Activated T-cell treated with anti-CD3 and anti-CD28 coated beads, Interleukin-2, amount 50 U/mL, for 1 hour (primary cell): ENCODE measurements at places on chromosomes 1 and 21.

GRCh38 chr21:39663742-39664492 lies 51.2 kb downstream of the B3GALT5 start:
- no peak for DNase-seq

DNA sequence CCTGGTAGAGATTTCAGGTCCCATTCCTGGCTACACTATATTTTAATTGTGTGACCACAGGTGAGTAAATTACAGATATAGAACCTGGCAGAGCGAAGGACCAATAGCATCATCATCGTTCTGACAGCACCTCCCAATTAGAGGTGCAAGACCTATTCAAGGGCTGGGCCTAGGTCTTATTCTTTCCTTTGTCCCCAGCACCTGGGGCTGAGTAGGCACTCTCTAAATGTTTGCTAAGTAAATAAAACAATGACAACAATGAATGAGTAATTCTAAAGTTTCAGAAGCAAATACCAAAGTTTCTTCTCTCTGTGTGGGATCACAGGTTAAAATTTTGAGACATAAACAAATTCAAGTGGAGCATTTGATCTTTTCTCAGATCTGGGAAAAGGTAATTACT lies 32.7 kb downstream of the BEND5 start:
- DNase-seq = no peak

- DNase-seq = no peak
Measured at GRCh38 chr1:110443451-110443850, 7.5 kb upstream of the PROK1 start.

DNA sequence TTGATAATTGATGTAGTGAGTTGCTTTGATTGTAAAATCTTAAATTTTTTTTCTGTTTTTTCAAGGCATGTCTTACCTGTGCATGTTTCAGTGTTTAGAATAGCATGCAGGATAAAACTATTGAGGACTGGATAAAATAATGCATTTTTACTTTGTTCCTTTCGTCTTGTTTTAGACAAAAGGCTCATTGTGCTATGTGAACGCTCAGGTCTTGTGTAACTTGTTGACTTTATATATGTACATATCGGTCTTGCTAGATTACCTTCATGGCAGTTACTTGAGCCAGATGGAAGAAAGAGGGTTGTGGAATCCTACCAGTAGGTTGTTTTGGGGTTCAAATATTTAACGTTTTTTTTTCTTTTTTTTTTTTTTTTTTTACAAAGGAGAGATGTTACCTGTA lies 7.0 kb downstream of the NFIA start:
- DNase-seq = no peak

DNA sequence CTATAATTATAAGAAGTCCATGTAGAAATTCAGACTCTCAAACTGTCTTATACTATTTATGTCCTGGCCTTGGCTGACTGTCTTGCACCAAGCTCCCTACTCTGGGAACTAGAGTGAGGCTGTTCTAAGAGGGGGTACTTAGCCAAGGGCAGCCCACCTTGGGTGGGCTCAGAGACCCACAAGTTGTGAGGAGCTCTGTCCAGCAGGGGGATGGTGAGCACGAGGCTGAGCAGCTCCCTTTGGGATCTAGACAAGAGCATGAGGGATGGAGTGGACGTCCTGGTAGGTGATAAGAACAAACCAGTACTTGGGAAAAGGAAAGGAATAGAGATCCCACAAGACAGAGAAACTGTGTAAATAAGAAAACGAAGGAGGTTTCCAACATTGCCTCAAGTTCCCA lies 127.1 kb upstream of the SLC44A3 start:
- no peak for DNase-seq

- no peak for DNase-seq
Measured at GRCh38 chr1:13753636-13754402, 53.8 kb downstream of the PRDM2 start.

GRCh38 chr1:223678841-223679240 lies 13.3 kb upstream of the CAPN8 start:
- no peak for DNase-seq

DNA sequence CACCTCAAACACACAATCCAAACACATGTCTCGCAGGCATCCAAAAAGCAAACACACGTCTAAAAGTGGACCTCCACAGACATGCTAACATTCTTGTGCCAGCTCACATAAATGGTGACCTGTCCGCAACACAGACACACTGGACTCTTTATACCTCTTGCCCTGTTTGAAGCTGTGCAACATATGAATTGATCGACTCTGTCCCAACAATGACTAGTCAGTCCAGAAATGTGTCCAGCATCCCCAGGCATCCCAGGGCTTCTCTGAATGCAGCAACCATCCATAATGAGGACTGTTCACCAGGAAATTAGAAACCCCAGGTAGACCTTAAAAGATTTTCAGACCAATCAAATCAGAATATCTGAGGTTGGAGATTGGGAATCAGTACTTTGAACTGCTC lies 3.2 kb downstream of the DDR2 start:
- DNase-seq = no peak

DNA sequence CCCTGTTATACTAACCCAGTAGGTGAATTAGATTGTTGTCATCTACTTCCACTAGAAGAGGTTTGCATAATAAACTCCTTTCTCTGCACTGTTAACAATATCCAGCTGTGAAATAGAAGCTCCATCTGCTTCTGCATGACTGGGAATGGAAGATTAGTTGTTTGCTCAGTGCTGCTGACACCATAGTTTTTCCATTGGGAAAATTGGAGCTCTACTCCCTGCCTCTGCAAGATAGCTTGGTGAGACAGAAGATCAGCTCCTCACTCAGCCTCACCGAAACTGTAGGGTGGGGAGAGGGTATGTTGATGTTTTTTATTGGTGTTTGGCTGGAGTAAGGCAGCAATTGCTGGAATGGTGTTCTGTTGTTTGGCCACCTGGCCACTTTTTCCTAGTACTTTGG lies 331.6 kb upstream of the ADAMTS5 start:
- no peak for DNase-seq

DNA sequence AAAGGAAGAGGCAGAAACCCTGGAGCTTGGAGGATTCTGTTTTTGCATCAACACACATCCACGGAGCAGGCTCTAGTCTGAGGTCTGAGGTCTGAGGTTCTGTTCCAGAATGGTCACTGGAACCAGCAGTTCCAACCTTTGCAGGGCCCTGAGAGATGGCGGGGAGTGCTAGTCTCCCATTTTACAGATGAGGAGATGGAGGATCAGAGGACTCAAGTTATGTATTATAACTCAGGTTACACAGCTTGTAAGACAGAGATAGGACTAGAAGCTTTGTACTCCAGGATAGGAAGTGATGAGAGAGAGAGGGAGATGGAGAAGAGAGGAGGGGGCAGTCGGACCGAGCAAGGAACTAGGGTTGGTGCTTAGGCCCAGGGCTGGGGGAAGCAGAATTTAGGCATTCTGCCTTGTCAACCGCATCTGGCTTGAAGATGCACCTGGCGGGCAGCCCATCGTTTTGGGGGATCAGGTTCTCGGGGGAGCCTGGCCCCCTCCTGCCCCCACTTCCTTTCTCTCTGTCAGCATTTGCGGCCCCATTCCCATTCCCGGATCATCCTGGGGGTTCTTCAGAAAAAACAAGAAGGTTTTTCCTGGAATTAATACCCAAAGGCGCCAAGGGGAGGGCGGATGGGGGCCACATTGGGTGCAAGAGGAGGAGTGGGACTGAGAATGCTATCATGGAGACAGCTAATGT lies 5.6 kb downstream of the PEAR1 start:
- DNase-seq = no peak
